Dermis microvascular lymphatic vessel endothelial cell (primary cell): ENCODE measurements at places on chromosomes 7 and 10. TPM values are rescaled to one million over a fixed set of nuclear protein-coding genes. Genes with fewer than 3 reads are reported as not detected.

DNA sequence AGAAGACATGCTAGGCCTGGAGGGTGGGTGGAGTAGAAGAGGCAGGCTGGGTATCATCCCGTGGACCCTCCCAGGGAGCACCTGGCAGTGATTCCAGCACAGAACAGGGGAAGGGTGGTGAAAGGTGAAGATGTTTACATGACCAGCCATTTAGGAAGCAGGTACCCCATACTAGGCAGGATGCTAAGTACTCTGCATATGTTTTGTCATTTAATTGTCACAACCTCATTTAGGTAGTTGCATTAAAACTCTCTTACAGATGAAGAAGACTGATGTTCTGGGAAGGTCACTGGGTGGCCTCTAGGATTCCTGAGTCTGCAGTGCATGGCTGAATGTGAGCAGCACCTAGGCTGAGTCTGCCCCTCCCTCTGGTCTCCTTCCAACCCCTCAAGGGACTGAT lies 15.2 kb downstream of the ITPRIP start:
- no peak for DNase-seq

- no peak for DNase-seq
Observed at GRCh38 chr10:114073395-114074186, 29.9 kb downstream of the ADRB1 start.

- DNase-seq, result no peak
Observed at GRCh38 chr10:71740069-71740653, 20.6 kb upstream of the C10orf105 start.

- no peak for DNase-seq
Observed at GRCh38 chr7:65302883-65303282, 70.8 kb upstream of the ZNF92 start.

DNA sequence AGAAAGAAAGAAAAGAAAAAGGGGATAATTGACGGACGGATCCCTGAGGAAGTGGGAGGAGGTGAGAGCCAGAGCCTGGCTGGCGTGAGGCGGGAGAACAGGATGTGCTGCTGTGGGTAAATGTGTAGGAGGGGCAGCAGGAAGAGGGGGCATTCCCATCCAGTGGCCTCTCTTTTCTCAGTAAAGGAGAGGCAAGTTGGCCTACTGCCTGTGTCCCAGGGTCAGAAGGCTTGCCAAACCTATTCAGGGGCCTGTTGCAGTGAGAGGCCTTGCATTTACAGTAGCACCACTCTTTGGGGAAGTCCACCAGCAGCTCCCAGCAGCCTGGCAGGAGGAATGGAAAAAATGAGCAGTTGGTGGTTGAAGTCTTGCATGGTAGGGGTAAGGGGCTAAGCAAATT lies 26.6 kb upstream of the ASCC1 start:
- DNase-seq, result peak; percentile 85

- peak; percentile 95 for DNase-seq
Observed at GRCh38 chr10:30433730-30434272, at the start of gene MAP3K8. Gene MAP3K8, plus strand, starts transcription at chr10:30434184. Its CDS starts 4,755 bp downstream, at chr10:30438939.

DNA sequence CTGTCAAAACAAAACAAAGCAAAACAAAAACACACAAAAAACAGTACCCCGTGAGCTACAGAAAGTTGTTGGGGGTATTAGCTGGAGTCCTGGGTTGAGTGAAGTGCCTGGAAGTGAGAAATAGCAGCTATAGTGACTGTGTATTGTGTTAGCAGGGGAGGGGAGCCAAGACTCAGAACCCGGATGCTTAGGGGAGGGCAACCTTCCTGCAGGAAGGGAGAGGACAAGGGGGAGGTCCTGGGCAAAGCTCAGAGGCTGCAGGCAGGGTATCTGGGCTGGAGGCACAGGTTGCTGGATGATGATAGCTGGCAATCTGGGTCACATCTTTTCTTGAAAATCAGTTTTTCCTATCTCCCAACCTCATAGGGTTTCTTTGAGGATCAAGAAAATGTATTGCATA lies 75.8 kb upstream of the PARD3 start:
- peak; percentile 21 for DNase-seq

DNA sequence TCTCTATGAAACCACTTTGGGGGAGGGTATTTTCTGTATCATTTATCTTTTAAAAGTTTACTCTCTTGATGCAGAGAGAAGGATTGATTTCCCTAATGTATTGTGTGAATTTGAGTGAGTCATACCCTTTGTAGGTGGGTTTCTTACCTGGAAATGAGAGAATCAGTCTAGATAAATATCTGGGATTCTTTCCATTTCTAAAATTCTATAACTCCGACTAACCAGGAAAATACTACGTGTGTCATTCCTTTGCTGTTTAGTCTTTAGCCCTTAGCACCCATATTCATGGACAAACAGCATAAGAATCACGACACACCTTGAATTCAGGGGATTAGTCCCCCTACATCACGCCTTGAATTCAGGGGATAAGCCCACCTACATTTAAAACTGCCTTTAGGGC lies 139.1 kb downstream of the GATA3 start:
- DNase-seq, result no peak

GRCh38 chr7:101824440-101824839 lies 7.0 kb downstream of the CUX1 start:
- no peak for DNase-seq

DNA sequence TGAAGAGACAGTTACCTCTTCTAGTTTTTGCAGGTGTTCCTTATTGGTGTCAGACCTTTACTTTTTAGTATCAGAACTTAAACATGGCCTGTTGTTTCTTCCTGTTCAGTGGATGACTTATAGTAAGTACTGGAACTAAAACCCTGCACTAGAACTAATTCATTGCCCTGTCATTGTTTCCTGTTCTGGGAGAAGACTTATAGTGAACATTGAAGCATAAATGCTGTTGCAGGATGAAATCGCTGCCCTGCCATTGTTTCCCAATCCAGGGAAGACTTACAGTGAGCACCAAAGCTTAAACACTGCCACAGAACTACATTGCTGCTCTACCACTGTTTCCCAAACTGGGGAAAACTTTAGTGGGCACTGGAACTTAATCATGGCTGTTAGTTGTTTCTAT lies 13.1 kb downstream of the IPMK start:
- DNase-seq, result no peak

GRCh38 chr10:15369256-15370211 lies 1.6 kb downstream of the FAM171A1 start:
- DNase-seq, result peak; percentile 17

DNA sequence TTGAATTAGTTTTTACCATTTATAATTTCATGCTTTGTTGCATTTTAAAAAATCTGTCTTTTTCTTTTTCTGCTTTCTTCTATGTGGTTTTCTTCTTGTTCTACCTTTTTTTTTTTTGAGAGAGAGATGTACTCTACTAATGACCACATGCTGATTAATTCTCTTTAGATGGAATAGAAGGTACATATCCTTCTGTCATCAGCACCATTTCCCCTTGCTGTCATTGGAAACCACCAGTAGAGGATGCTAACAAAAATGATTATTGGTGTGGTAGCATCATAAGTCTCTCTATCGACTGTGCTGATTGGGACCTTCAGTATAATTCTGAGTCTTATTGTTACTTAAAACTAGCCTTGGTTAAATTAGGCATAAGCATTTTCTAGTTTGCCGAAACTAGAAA lies 3.6 kb downstream of the ZEB1 start:
- DNase-seq, result peak; percentile 42

DNA sequence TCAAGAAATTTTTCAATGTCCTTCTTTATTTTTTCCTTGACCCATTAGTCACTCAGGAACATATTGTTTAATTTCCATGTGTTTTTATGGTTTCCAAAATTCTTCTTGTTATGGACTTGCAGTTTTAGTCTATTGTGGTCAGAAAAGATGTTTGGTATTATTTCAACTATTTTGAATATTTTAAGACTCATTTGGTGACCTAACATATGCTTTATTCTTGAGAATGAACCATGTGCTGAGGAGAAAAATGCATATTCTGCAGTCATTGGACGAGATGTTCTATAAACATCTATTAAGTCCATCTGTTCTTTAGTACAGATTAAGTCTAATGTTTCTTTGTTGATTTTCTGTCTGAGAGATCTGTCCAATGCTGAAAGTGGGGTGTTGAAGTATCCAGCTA lies 42.3 kb upstream of the MDFIC start:
- DNase-seq, result no peak

DNA sequence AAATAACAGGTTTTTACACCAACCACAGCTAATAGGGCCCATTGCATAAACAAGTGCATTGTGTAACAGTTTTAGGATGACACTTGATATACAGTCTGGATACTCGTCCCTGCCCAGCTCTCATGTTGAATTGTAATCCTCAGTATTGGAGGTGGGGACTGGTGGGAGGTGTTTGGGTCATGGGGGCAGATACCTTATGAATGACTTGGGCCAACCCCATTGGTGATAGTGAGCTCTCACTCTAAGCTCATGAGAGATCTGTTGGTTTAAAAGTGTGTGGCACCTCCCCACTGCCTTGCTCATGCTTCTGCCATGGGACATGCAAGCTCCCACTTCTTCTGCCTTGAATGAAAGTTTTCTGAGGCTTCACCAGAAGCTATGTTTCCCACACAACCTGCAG lies 136.7 kb downstream of the PDE1C start:
- DNase-seq, result no peak

- DNase-seq, result no peak
Observed at GRCh38 chr7:91239171-91239604, 25.0 kb upstream of the FZD1 start.

DNA sequence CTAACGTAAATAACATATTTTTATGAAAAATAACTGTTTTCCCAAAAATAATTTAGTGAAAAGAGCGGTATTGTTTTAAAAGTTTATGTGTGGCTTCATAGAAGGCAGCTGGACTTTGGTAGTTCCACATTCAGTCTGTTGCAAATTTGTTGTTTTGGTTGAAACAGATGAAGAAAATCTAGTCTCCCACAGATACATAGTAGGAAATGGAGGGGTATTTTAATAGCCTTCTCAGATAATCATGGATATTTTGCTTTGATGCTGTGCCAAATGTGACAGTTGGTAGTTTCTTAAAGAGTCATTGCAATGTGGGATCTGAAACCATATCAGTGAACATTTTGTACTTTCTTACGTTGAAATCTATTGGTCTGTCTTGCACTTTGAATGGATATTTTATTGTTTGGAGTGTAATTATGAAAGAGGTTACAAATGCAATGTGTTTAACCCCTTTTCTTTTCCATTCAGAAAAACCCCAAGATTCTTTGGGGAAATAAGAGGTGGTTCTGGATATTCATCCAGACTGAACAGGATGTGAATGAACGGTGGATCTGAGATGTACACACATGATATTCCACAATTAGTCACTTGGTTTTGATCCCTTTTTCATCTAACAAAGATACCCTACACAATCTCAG lies 10.4 kb downstream of the ZNF365 start:
- DNase-seq, result no peak

DNA sequence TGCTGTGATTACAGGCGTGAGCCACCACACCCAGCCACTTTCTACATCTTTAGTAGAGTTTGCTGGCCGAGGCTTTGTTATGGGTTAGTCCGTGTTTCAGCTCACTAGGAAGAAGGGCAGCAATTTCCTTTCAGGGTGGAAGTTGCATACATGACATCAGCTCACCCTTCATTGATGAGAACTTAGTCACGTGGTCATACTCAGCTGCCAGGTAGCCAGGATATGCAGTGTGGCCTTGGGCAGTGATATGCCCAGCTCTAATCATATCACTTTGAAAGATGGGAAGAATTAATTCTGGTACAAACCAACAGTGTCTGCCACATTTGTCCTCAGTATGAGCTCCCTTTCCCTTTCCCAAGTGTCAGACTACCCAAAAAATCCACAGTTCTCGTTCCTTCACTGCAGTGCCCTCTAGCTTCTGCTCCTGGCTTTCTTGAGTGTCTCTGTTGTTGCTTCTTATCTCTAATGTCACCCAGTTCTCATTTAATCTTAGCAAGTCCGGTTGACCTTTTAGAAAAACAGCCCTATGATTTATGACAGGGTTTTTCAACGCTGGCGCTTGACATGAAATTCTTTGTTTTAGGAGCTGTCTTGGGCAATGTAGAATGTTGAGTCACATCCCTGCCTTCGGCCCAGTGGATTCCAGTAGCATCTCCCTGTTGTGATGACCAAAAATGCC lies 108.7 kb upstream of the ITGB1 start:
- no peak for DNase-seq

GRCh38 chr7:133023370-133024071 lies 58.4 kb downstream of the CHCHD3 start:
- peak; percentile 23 for DNase-seq

GRCh38 chr10:110758898-110759297 lies 112.8 kb upstream of the PDCD4 start:
- peak; percentile 43 for DNase-seq

- no peak for DNase-seq
Observed at GRCh38 chr10:97195706-97196222, 10.0 kb upstream of the SLIT1 start.

- DNase-seq, result peak; percentile 41
Observed at GRCh38 chr7:133742709-133743538, 384.2 kb upstream of the LRGUK start.

DNA sequence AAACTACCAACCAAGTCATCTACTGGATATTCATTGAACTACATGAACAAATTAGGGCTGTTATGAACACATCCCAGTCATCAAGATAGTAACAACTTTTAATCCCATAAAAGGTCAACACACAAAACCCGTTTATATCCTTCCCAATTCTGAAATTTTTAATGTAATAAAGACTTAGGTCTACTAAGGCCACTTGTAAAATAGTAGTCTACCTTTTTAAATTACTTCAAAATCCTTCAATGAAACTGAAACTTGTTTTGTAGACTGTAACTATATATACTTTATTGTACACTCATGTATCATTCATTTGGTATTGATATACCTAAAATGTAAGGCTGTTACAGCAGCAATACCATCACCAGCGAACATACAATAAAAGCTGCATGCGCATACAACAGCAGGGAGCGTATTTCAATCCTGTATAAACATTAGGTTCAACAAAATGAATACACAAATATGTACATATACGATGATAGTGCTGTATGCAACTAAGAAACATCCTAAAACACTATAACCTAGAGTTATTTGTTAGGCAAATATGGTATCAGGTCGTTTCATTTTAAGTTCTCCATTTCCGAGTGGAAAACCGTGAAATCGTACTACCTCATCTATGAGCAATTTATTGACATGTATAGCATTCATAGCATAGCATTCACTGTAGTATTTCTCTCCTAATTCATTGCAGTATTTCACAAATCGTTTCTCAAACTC lies 973 bp downstream of the ATAD1 start:
- no peak for DNase-seq

DNA sequence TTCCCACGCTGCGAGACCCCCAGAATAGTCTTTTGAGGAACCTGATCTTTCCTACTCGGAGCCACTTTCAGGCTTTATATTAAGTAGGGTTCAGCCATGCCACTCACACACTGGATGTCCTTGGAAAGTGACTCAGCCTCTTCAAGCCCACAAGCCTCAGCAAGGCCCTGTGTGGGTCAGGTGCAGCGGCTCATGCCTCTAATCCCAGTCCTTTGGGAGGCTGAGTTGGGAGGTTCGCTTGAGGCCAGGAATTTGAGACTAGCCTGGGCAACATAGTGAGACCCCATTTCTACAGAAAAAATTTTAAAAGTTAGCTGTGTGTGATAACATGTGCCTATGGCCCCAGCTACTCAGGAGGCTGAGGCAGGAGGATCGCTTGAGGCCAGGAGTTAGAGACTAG lies 119.7 kb upstream of the TNRC18 start:
- DNase-seq, result no peak

- DNase-seq, result no peak
Observed at GRCh38 chr10:85826377-85826776, 540.2 kb downstream of the GRID1 start.

Gene C7orf57
- total RNA-seq, result under 0.01 TPM in 1 of 2 replicates, not detected in the other

Gene PRR15
- total RNA-seq, result 0.13 TPM in 1 of 2 replicates, not detected in the other

Gene TFPI2
- 60.8 and 290 TPM in 2 replicates for total RNA-seq

Gene FEZF1
- total RNA-seq, result not detected in 2 replicates

Gene CDHR3
- 1.0 and 1.3 TPM in 2 replicates for total RNA-seq

Gene PDGFA
- total RNA-seq, result 53.9 and 81.2 TPM in 2 replicates

Gene TMEM270
- not detected in 2 replicates for total RNA-seq

Gene SLC25A28
- total RNA-seq, result 8.6 and 13.8 TPM in 2 replicates

Gene SPDYE5
- total RNA-seq, result under 0.01 TPM in 1 of 2 replicates, not detected in the other

Gene SFTPD
- not detected in 2 replicates for total RNA-seq
